ENCODE measurements at places on chromosomes 6 and 20.
A peak's percentile ranks its signal among the peaks of the same experiment; 100 is the strongest.

DNA sequence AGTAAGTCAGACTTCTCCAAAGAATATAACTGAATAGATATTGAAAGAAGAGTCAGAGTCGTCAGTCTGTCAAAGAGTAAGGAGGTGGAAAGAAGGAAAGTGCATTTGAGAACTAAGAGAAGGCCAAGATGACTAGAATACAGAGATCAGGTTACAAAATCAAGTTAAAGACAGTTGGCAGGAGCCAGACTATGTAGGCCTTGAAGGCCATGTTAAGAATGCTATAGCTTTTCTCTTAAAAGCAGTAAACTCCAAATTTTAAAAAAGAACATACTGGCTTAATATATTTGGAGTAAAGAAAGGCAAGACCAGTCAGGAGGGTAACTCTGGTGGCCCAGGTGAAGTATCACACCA lies 68.8 kb downstream of the IBTK start:
- peak; percentile 9 for DNase-seq

GRCh38 chr20:52118016-52118623 lies 73.5 kb downstream of the ZFP64 start:
- no peak for DNase-seq

DNA sequence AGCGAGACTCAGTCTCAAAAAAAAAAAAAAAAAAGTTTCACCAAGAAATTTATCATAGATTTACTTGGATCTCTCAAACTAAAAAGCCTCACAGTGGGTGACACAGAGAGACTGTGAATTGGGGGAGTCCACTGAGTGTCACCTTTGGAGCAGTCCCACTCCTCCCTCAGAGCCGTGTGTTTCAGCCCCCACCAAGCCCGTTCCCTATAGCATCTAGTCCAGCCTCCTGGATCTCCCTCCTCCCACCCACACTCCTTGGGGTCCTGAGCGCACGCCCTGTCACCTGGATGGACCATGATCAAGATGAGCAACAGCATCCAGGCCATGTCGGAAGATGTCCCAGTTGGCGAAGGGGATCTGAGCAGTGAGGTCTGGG lies 422 bp downstream of the NCR3 start:
- DNase-seq = no peak

DNA sequence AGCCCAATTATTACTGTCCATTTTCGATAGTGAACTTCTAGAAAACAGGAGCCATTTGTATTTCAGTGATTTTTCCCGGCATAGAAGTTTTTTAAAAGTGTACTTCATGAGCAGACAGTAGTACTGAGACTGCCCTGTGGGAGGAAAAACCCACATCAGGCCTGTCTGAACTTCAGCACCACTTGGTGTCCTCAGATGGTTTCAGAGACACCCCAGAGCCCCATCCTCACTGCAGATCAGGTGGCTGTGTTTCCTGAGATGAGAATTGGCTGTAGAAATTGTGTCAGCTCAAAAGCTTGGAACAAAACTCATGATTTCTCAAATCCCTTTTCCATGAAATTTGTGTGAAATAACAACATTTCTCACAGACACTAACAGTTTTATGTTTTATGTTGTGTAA lies 110.0 kb upstream of the RIN2 start:
- DNase-seq = peak; percentile 8

DNA sequence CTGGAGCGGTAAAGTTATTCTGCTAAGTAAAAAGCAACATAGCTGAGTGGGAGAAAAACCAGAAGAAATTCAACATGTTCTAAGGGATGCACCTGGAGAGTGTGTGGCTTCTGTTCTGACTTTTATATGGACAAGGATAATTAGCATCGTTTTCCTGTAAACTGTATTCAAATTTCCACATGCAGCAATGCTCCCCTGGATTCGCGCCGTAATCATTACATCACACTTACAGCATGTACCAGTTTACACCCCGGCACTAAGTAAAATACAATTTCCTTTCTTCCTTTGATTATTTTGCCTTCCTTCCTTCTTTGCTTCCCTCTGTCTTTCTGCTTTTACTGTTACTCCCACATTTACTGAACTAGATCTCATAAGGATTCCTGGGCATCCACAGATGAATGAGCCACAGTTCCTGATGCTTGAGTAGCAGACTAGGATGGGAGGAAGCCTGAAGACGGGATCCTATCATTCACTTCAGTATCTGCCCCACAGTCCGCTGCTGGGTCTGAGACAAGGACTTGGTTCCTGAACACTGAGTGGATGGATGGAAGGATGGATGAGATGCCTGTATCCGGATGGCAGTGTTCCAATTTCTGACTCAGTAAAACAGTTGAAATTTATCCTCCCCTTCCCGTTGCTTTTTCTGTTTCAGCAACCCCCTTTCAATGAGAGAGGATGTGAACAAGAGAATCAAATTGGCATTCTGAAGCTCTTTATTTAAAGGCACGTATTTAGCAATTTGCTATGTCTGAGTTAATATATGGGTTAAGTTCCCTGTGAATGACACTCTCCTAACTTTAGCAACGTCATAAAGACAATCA lies 174.6 kb downstream of the GJA10 start:
- no peak for DNase-seq

DNA sequence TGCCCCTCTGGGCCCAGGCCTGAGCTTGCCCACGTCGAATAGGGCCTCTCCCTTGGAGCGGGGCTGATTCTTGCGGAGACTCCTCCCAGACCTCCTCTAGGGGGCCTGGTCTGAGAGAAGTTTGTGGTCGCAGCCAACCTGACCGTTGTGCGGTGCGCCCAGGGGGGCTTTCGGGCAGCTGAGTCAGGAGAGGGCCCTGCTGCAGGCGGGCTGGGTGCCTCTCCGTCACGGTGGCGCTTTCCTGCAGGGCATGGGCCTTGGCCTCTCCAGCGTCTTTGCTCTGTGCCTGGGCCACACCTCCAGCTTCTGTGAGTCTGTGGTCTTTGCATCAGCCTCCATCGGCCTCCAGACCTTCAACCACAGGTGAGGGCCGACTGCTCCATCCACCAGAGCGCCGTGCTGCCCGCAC lies 12.9 kb downstream of the SLC17A9 start:
- no peak for DNase-seq

- DNase-seq = no peak
Measured at GRCh38 chr6:11231108-11231463, 1.4 kb downstream of the NEDD9 start.

- no peak for DNase-seq
Measured at GRCh38 chr20:58023781-58024180, 204.7 kb downstream of the ANKRD60 start.

DNA sequence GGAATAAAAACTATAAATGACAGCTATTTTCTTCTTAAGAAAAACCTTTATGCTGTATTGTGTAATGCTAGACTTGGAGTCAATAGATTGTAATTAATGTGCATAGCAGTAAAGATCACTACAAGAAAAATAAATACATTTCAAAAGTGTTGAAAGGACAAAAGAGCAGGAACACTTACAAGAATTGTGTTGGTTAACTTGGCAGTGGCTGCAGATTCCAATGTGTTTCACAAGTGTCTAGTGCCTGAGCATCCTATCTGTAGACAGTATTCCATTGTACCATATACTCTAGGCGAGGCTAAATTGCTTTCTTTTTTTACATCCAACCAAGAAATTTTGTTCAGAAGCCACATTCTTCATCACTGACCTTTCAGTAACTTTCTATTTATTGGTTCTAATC lies 924.1 kb downstream of the EPHA7 start:
- DNase-seq = no peak

DNA sequence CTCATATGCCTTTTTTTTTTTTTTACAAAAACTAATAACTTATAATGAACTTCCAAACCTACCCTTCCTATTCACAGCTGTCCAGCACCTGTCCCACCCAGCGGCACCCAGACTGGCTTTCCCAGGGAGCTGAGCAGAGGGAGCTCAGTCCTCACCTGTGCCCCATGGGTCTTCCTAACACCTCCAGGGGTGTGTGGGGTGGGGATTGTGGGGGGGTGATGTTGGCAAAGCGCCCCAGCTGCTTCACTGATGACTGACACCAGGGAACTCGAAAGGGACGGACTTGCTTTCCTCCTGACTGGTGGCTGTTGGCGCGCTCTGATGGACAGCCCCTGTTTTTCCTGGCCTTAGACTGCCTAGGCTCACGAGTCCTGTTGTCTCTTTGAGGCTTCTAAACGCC lies 14.2 kb upstream of the SYNJ2 start:
- DNase-seq = no peak

DNA sequence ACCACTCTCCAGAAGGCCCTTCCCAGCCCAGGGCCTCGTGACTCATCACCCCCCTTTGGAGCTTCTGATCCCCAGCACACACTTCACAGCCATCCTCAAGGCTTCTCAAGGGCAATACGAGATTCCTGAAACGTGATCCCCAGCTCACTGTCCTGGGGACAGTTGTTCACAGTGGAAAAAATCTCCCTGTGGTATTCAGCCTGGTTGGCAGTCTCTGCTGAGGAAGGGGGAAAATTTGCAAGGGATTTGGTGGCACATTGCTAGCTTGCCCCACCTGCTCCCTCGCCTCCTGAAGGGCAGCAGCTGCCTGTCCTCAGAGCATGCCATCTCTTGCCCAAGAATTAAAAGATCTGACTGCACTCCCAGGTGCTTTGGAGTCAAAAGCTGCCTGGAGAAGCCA lies 20.7 kb upstream of the PKHD1 start:
- no peak for DNase-seq

DNA sequence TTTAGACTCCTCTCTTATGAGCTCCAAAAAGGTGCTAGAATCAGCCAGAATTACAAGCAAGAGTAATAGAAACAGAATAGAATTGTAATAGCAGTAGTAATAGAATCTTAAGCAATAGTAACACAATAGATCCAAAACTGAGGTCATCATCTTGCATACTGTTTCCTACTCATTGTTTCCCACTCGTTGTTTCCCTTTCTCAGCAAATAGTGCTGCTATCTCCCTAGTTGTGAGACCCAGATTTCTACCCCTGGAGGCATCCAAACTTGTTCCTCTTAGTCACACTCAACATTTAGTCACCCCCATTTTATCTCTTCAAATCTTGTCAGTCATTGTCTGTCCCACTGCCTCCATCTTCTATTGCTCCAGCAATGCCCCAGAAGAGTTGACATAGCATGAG lies 356.9 kb upstream of the MARCKS start:
- DNase-seq = peak; percentile 69

GRCh38 chr6:157787080-157787479 lies 36.0 kb upstream of the SNX9 start:
- peak; percentile 25 for DNase-seq

DNA sequence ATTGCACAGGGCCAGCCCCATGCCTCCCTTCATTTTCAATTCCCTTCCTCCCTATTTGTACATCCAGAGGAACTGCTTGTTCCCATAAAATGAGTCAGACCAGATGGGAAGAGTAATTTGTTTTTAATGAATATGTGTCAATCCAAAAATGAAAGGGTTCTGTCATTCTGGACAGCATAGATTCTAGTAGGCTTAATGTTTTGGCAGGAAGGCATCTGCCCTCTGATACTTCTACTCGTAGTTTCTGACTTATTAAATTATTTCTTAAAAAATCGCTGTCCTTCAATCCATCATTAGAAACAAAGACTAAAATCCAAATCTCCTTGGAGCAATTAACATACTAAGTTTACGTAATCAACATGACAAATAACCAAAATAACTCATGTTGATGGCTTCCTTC lies 665.5 kb downstream of the TENT5A start:
- DNase-seq = no peak

- DNase-seq = peak; percentile 15
Measured at GRCh38 chr20:25321262-25321831, 69.3 kb downstream of the ABHD12 start.

- no peak for DNase-seq
Measured at GRCh38 chr6:169923468-169924464, 172.3 kb downstream of the ERMARD start.

DNA sequence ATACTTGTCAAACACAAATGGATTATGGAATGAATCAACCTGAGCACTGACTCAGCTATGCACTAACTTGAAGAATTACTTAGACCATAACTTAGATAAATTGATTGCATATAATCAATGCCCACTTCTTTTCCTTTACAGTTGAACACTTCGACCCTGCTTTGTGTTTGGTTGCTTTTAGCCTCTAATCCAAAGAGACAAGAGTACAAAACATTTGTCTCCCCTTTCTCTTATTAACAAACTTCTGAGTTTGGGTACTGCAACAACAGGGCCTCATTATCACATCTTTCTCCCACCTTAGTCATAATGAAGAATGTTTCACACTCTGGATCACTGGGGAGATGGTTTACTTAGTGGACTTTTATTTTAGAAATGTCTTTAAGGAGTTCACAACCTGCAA lies 2.6 kb upstream of the TAAR6 start:
- no peak for DNase-seq

Measured in GM23248 (cell line).